ENCODE measurements at places on chromosomes 5 and 9.
A peak's percentile ranks its signal among the peaks of the same experiment; 100 is the strongest.

DNA sequence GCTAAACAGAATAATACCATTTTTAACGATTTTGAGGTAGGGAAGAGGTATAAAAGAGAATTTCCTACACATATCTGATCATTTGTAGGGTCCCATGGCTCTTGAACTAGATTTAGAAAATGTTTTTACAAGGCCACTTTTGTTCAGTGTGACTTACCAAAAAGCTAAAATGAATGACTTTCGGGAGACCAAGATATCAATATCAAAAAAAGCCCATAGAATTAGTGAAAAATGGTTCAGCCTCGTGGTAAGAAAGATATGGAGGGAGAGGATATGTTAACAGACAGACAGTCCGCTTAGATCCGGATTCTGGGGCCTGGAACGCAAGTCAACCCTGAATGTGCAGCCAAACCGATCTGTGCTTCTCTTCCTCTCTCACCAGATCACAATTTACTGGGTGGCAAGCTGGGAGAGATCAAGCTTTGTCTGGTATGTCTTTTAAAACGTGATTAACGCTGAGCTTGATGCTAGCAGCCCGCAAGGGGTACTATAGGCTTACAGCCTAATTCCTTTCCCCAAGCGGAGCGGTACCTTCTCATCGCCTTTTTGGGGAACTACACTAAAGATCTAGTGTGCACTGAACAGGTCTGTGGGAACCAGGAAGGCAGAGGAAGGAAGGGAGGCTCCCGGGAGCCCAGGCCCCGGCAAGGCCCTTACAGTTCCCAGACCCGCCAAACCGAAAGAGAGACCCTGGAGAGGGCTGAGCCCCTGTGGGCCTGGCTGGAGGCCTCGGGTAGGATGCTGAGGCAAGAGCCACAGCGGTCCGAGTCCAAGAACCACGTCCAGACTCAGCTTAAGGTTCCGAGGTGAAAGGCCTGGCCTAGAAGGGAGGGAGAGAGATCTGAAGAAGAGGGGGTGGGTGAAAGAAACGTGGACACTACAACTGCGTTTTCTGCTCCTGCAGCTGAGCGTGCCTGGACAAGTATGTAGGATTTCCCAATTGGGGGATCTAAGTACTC lies 2.9 kb downstream of the NR2F1-AS1 start:
- no peak for DNase-seq

GRCh38 chr5:140978983-140979382 lies 12.7 kb downstream of the PCDHAC2 start:
- no peak for DNase-seq

- DNase-seq: no peak
Observed at GRCh38 chr9:118091711-118092500, 387.7 kb downstream of the TLR4 start.

GRCh38 chr5:86688406-86688805 lies 70.7 kb downstream of the COX7C start:
- no peak for DNase-seq

DNA sequence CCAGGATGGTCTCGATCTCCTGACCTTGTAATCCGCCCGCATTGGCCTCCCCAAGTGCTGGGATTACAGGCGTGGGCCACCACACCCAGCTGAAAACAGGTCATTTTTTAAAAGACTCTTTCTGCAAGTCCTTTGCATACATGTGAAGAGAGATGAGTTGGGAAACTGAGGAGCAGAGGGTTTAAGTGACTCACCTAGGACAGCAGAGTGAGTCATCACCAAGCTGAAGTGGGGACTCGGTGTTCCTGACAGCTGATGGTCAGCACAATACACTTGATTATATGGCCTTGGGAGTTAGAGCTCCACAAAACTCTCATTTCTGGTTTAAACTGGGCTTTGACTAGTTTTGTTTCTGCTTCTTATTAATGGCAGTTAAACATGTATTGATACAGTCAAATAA lies 38.1 kb upstream of the SSBP2 start:
- DNase-seq: peak; percentile 24

- no peak for DNase-seq
Observed at GRCh38 chr5:119465640-119466039, 13.3 kb downstream of the HSD17B4 start.

DNA sequence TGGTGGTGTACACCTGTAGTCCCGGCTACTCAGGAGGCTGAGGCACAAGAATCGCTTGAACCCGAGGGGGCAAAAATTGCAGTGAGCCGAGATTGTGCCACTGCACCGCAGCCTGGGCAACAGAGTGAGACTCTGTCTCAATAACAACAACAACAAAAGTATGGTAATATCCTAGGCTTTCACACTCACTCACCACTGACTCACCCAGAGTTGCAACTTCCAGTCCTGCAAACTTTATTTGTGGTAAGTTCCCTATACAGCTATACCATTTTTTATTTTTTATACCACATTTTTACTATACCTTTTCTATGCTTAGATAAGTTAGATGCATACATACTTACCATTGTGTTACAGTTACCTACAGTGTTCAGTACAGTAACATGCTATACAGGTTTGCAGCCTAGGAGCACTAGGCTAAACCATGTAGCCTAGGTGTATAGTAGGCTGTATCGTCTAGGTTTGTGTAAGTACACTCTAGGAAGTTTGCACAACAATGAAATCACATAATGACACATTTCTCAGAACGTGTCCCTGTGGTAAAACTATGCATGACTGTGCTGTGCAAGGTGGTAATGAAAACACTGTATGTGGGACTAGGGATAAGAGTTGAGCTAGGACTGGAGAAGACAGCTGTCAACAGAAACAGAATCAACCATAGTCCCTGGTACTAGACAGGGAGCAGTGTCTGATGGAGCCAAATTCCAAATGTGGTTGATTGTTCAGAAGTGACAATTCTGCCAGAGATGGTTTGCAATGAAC lies 109.5 kb upstream of the RAD23B start:
- DNase-seq: no peak

DNA sequence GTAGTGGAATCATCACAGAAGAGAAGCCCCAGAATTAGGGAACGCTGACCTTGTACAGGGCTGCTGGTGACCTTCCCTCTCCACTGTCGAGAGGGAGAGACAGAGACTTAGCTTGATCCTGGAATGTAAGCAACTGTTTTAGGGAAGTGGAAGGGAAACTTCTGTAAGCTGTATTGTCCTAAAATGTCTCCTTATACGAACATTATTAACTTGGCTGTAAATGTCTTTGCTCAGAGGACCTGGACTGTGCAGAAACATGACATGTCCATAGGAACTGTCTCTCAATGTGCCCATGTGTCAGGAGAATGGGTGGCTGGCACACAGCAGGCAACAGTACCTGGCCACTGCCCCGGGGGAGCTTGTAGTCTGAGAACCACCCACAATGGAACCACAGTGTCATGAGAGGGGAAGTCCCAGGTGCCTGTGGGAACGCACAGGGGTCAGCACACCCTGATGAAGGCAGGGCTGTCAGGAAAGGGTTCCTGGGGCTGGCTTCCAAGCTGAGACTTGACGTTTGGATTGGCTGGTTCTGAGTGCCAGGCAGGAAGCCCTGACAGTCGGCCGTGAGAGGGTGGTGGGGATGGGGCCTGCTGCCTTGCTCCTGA lies 34.0 kb downstream of the DAP start:
- no peak for DNase-seq

DNA sequence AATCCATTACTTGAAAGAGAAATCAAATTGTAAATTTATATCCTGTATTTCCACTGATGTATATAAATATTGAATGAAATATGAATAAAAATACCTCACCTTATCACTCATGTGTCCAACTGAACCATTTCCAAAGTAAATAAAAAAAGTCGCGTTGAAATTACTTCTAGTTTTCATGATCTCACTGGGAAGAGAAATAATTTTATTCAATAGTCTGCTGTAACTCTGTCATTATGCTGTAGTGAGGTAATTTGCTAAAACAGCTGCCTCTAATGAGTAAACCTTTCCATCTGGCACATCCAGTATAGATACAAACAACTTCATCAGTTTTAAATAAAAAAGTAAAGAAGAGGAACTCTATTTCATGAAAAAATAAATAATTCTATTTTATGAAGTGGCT lies 611.5 kb downstream of the ZNF608 start:
- DNase-seq: no peak

- no peak for DNase-seq
Observed at GRCh38 chr5:81642210-81642609, 108.7 kb downstream of the SSBP2 start.

GRCh38 chr9:15469406-15469805 lies 41.4 kb downstream of the PSIP1 start:
- DNase-seq: no peak

- no peak for DNase-seq
Observed at GRCh38 chr5:72464071-72464470, 43.1 kb downstream of the ZNF366 start.

DNA sequence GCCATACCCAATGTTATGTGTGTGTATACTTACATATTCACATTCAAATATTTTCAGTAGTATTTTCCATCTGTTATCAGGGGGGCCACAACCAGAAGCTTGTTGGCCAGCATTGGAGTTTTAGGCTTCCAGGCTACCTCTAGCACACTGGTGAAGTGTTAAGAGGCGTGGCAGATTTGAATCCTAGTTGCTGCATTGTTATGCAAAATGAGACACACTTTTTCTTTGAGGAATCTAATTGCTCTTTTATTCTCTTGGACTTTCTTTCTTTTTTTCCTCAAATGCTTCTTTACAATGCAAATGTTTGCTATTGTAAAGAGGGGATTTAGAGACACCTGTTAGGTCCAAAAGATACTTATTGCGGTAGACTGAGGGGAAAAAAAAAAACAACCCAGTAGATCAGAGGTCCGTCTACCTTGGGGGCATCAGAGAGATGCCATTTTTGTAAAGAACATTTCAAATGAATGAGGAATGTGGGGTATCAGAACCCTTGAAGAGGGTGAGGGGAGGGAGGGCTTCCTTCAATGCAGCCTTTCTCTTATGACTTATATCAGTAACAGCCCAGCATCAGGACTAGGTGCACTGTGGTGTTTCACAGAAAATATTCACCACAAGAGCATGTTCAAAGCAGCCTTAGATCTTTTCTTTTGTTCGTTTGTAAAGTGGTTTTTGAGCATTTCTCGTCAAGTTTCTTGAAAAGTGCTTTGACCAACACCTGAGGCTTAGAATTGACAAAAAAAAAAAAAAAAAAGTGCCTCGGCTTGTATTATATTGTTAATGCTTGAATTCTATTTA lies 3.8 kb downstream of the SMARCA2 start:
- DNase-seq: no peak

DNA sequence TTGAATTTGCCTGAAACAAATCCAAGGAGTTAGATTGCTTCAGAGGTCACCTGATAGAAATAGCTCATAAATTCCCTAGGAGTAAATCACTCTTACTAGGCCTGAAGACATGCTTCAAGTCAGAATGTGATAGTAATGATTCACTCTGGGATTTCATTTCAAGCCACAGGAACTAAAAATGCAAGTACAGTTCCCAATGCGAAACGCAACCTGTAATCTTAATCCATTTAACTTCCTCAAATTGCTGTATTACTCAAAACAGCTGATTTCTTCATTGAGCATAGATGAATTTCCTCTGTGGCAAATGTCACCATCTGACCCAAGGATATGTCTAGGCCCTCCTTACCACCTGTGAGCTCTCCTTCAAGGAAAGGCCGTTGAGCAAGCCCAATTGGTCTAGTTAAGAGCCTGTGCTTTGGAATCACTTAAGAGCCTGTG lies 32.1 kb upstream of the IL6ST start:
- no peak for DNase-seq

DNA sequence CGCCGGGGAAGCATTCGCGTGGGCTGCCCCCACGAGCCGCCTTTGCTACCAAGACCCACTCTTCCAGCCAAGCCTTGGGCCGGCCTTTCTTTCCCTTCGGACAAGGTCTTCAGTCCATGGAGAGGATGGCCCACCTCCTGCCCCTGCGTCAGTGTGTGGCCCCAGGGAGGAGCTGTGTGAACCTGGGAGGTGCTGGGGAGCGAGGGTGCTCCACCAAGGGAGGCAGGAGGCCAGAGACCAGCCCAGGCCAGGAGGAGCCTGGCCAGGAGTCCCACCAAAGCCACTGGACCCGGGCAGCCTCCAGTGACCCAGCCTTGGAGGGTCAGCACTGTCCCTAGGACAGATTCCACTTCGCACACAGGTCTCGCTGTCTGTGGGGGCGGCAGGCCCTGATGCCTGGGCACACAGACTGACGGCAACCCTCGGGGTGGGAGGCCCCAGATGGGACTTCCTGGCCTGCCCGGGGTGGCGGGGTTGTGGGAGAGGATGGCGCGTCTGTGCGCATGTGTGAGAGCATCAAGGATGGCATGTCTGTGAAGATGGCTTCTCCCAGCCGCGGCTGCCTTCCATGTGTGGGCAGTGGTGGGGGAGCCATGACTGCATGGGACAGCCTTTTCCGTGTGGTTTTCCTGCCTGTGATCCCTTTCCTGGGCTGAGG lies 113.3 kb upstream of the LPCAT1 start:
- DNase-seq: peak; percentile 3

- no peak for DNase-seq
Observed at GRCh38 chr9:22045423-22045822, 36.3 kb upstream of the CDKN2B start.

GRCh38 chr9:117247266-117247665 lies 167.6 kb downstream of the ASTN2 start:
- DNase-seq: peak; percentile 10

DNA sequence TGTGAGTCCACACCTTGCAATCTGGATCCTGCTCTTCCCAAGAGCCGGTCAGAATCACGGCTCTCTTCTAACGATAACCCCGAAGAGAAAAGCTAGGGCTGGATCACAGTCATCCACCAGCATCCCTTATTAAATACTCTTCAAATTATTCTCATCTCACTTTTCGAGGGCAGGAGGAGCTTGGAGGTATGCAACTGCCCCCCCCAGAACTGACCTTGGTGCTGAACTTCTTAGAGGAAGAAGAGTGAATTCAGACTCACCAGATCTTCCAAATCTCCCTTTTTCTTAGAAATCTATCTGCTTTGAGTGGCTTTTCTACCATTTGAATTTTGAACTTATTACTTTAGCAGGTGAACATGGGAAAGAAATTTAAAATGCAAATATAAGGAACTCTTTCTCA lies 75.7 kb downstream of the MED10 start:
- peak; percentile 24 for DNase-seq

DNA sequence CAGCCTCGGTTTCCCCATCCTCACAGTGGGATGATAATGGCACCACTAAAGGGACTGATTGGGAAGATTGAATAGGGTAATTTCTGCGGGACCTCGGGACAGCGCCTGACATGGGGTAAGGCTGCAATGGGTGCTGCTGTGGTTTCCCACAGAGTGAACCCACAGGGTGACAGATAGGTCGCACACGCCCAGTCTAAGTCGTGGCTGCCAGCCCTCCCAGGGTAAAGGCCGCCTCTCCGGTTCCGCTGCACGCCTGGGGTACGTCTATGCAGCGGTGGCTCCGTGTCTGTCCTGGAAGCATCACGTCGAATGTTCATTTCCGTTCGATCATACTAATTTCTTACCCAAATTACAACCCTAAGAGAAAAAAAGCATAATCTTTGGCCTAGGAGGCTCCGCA lies 631 bp downstream of the CFAP77 start:
- no peak for DNase-seq

GRCh38 chr9:28120626-28121025 lies 547.3 kb upstream of the C9orf72 start:
- no peak for DNase-seq

DNA sequence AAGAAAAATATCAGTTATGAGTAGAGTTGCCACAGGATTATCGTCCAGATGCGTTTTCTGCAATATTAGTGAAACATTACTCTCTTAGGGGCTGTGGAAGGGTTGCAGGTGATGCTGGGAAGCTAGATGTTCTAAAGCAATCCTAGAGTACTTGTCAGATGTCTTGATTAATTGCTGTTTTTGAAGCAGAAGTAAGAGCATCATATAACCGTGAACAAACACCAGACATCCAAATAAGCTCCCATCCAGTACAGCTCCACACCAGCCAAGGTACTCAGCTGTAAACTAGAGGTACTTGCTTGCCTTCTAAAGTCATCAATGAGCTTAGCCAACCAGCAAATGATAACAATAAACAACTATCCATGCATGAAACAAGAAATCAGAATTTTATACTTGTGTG lies 131.1 kb downstream of the ST8SIA4 start:
- DNase-seq: no peak
